ENCODE measurements at places on chromosomes 16 and 17. TPM values are rescaled to one million over a fixed set of nuclear protein-coding genes. Genes with fewer than 3 reads are reported as not detected.

Gene GUCY2D
- not detected for total RNA-seq

Gene EPX
- total RNA-seq: not detected

Gene CCL8
- total RNA-seq: not detected

Gene FBRS
- total RNA-seq: 11.1 TPM

Gene RBL2
- total RNA-seq: 43.9 TPM

Gene RNF222
- total RNA-seq: 0.43 TPM

Gene CHST5
- total RNA-seq: not detected

Gene TOM1L1
- total RNA-seq: 62.0 TPM

Gene TBX4
- total RNA-seq: not detected

Gene TERB1
- total RNA-seq: 0.21 TPM

Gene CCL4
- total RNA-seq: not detected

Gene PLLP
- total RNA-seq: 37.1 TPM

Gene CAMTA2
- total RNA-seq: 4.5 TPM

Gene PTGES3L
- 0.21 TPM for total RNA-seq

All from tracheal epithelial cell (primary cell).